IMR-90 (cell line): ENCODE measurements at places on chromosomes 6 and 20. TPM values are rescaled to one million over a fixed set of nuclear protein-coding genes. Genes with fewer than 3 reads are reported as not detected.

Gene JPH2
- 0.54 and 0.83 TPM in 2 replicates for total RNA-seq

Gene STMN3
- 20.3 and 21.1 TPM in 2 replicates for total RNA-seq

Gene PKIB
- 12.2 and 13.1 TPM in 2 replicates for total RNA-seq

Gene HLA-B
- total RNA-seq = 41.7 and 44.1 TPM in 2 replicates

Gene RIPOR2
- total RNA-seq = 0.83 and 1.1 TPM in 2 replicates

Gene ALDH8A1
- total RNA-seq = under 0.01 TPM in 2 replicates

Gene EBF4
- under 0.01 and 0.18 TPM in 2 replicates for total RNA-seq

Gene HNF4A
- not detected in 2 replicates for total RNA-seq

Gene SLC26A8
- not detected in 2 replicates for total RNA-seq

Gene C20orf141
- total RNA-seq = 0.36 TPM in 1 of 2 replicates, not detected in the other

Gene SLC17A3
- not detected in 2 replicates for total RNA-seq

Gene CNKSR3
- total RNA-seq = 15.0 and 15.8 TPM in 2 replicates

Gene MUCL3
- not detected in 2 replicates for total RNA-seq

Gene OVOL2
- not detected in 2 replicates for total RNA-seq

Gene TMC2
- total RNA-seq = not detected in 2 replicates

Gene PLN
- total RNA-seq = under 0.01 TPM in 2 replicates

Gene POM121L2
- total RNA-seq = not detected in 2 replicates

Gene TREML2
- total RNA-seq = not detected in 2 replicates

Gene CTNNBL1
- total RNA-seq = 29.2 and 34.1 TPM in 2 replicates

Gene SERPINB6
- 37.1 and 60.3 TPM in 2 replicates for total RNA-seq

Gene GNAS-AS1
- total RNA-seq = 0.54 and 0.83 TPM in 2 replicates

Gene TINAG
- total RNA-seq = not detected in 2 replicates

Gene TFAP2C
- under 0.01 TPM in 2 replicates for total RNA-seq

Gene RNASET2
- 13.6 and 14.2 TPM in 2 replicates for total RNA-seq

Gene SPATS1
- total RNA-seq = not detected in 2 replicates

Gene ME1
- total RNA-seq = 24.4 and 32.2 TPM in 2 replicates

Gene PRKN
- total RNA-seq = 0.18 and 0.28 TPM in 2 replicates

Gene RIPPLY2
- not detected in 2 replicates for total RNA-seq

Gene ELOVL2
- 7.9 and 10.6 TPM in 2 replicates for total RNA-seq

Gene CALHM6
- 0.72 and 0.83 TPM in 2 replicates for total RNA-seq

Gene PRDM13
- total RNA-seq = not detected in 2 replicates

Gene SLC44A4
- 0.36 TPM in 1 of 2 replicates, not detected in the other for total RNA-seq

Gene TCP11
- 0.36 and 0.56 TPM in 2 replicates for total RNA-seq

Gene SMPD2
- 8.3 and 9.0 TPM in 2 replicates for total RNA-seq

Gene KIAA0408
- 0.83 and 0.90 TPM in 2 replicates for total RNA-seq

Gene HMGCLL1
- not detected in 2 replicates for total RNA-seq

Gene TMEM217
- 1.4 TPM in 2 replicates for total RNA-seq

Gene SLC24A3
- not detected in 2 replicates for total RNA-seq

Gene TTK
- 21.5 and 35.3 TPM in 2 replicates for total RNA-seq

Gene ZNF391
- 0.18 and 0.28 TPM in 2 replicates for total RNA-seq

Gene CEP162
- total RNA-seq = 1.6 and 4.7 TPM in 2 replicates

Gene TMEM239
- total RNA-seq = not detected in 2 replicates

Gene RSPO3
- not detected in 2 replicates for total RNA-seq

Gene TOX2
- total RNA-seq = 1.1 and 1.3 TPM in 2 replicates

Gene SNAP25
- total RNA-seq = 1.1 and 2.8 TPM in 2 replicates

Gene PTPN1
- total RNA-seq = 31.7 and 38.0 TPM in 2 replicates

Gene PAX1
- not detected in 2 replicates for total RNA-seq

Gene BPIFA1
- not detected in 2 replicates for total RNA-seq

Gene HAO1
- total RNA-seq = not detected in 2 replicates

Gene LSM14B
- 23.7 and 30.6 TPM in 2 replicates for total RNA-seq

Gene SLC22A7
- not detected in 2 replicates for total RNA-seq

Gene RNF144B
- total RNA-seq = 2.7 and 2.8 TPM in 2 replicates

Gene C6orf15
- not detected in 2 replicates for total RNA-seq
